ENCODE measurements at places on chromosomes 11 and 22. TPM values are rescaled to one million over a fixed set of nuclear protein-coding genes. Genes with fewer than 3 reads are reported as not detected.

GSTT2B gene
- 14.0 TPM for total RNA-seq

DNA sequence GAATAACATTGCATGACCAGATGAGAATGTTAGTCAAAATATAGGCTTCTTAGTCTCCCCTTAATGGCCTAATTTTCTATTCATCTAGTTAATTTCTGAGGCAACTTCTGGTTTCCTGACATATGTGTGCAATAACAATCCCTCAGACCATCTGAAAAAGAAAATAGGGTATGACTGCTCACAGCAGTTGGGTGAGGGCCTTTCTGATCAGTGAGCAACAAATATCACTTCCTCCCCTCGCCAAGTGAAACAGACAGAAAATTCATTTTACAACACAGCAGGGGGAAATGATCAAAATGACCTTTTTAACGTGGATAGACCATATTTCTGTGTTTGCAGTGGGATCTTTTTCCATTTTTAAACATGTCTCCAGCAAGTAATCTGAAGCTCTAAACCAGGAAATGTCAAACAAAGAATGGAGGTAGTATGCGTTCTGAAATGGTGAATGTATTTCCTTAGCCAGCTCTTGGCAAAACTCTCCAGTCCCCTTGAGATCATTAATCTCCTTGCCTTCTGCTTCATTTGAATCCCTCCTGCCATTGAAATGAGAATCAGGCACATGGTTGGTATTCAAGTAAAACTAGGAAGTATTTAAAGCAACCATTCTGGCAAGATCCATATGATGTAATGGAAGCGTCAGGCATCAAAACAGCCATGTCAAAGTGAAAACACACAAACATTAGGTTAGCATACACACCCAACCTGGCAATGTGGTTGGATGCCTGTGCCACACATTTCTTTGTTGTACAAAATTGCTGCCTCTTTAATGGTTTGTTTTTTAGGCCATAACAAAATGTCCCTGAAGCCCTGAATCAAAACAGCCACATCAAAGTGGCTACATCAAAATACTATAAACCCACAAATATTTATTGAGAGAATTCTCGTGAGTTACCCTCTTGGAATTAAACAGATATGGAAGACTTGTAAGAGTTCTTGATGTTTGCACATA is 100.1 kb downstream of the SLC1A2 start:
- DNase-seq, result no peak

- peak; percentile 58 for DNase-seq
These were observed 4.7 kb downstream of the FEN1 start for GRCh38 chr11:61797263-61797944.

DNA sequence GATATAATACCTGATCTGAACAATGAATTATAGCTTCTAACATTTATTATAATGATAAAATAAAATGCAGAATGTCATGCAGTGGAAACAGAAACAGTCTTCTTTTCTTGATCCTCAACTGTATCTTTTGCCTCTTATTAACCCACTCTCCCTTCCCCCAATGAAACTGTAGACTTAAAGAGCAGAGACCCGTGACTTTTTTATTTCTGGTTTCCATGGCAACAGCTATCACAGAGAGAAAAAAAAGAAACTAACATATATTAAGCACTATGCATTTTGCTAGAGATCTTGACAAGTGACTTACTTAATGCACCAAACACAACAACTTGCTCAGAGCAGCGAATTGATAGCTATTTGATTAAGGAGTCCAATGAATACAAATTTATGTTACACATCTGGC is 69.3 kb downstream of the RAB38 start:
- DNase-seq, result no peak

GRCh38 chr11:129705341-129705740 is 110.3 kb upstream of the TMEM45B start:
- DNase-seq, result no peak

All from SJCRH30 (cell line).